ENCODE measurements at places on chromosomes 1 and 21.

DNA sequence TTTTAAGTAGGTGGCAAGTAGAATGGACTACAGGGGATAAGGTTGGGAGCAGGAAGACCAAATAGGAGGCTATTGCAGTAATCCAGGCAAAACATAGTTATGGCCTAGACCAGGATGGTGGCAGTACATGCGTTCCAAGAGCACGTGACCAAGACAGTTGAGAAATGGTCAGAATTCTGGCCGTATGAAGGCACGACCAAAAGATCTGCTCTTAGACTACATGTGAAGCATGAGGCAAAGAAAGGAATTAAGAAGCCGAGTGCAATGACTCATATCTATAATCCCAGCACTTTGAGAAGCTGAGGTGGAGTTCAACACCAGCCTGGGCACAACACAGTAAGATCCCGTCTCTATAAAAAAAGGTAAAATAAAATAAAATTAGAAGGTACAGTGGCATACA is 71.3 kb downstream of the LUZP1 start:
- DNase-seq = no peak

DNA sequence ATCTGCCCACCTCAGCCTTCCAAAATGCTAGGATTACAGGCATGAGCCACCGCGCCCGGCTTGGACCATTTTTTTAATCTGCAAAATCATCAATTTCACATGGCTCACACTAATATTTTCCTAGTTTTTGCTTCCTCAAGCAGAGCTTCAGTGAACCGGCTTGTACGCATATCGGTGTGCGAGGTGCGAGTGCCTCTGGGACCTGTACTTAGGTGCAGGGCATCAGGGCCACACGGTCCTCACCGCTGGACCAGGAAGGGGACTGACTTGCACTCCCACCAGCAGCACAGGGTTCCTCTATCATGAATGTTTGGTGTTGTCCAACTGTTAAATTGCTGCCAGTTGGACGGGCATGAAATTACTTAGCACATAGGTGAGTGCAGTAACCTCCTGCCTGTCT is 15.4 kb upstream of the SHE start:
- no peak for DNase-seq

DNA sequence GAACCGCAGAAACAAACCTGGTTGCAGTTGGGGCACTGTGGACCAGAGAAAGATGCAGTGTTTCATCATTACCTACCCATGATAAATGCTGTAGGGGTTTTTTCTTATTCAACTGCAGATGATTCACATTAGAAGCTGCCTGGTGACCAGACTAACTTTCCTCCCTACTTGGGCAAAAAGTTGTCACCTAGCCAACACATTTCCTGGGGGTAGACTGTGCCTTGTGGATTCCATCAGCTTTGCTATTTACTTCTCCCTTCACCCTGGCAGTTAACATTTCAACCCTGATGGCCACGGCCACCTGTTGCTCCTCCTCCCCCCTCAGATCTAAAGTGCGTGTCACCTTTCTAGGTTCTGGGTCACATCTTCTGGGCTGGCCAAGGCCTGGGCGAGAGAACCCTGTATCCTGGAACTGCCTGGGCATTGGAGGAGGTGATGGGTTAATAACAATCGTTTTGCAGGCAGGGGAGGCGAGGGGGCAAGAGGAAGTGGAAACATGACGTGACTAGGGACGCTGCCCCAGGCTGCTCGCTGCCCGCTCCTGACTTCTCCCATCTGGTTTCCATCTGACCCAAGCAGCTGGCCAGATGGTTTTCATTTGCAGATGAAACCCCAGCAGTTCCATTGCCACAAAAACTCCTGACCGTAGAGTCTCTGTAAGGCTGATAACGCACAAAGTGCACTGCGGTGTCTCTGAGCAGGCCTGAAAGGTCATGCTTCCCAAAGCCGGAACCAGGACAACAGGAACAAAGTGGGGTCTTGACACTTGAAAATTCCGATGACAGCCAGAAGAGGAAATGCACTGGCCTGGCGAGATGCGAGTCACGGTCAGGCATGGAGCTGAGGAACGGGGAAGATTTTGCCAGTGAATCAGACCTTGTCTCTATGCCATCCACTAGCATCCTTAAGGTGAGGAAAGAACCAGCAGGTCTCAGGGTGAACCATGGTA is 36.6 kb downstream of the CAPZB start:
- DNase-seq = peak; percentile 12

GRCh38 chr1:17881761-17882160 is 126.6 kb downstream of the ACTL8 start:
- no peak for DNase-seq

DNA sequence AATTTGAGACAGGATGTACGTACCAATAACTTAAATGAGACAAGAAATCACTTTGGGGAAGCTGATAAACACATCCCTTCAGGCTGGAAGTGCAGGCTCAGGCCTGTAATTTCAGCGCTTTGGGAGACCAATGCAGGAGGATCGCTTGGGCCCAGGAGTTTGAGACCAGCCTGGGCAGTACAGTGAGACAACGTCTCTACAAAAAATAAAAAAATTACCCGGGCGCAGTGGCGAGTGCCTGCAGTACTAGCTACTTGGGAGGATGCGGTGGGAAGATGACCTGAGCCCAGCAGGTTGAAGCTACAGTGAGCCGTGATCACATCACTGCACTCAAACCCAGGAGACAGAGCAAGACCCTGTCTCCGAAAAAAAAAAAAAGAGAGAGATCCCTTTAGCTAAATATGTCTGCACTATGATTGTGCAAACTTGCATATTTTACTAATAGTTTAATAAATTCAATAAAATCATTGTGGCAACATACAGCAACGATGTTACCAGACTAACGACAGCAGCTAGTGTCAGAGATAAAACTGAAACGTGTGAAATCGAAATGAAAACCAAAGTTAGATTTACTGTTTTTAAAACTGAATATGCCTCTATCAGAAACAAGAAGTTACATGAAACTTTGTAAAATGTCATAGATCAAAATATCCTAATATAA is 54.7 kb downstream of the CD2 start:
- no peak for DNase-seq

DNA sequence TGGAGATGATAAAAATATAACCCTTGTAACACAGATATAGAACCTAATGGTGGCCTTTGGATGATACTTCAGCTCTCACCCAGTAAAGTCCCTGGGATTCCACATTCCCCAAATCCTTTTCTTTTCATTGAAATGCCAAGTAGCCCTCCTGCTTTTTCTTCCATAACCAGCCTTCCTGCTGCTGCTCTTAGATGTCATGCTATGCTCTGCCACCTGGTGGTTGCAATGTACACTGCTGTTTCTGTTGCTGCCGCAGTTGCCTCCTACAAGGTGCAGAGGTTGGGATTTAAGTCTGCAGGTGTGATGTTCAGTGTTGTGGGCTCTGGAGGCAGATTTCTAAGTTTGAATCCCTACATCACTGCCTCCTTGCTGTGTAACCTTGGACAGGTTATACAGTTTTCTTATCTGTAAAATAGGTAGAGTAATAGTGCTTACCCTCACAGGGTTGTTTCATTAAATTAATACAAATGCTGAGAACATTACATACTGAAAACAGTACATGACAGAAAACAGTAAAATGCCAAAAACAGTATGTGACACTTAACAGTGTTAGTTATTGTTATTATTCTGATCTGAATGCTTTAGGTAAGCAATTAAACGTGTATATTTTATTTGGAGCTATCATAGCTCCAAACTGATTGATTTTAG is 64.3 kb downstream of the CAMSAP2 start:
- DNase-seq = peak; percentile 47

DNA sequence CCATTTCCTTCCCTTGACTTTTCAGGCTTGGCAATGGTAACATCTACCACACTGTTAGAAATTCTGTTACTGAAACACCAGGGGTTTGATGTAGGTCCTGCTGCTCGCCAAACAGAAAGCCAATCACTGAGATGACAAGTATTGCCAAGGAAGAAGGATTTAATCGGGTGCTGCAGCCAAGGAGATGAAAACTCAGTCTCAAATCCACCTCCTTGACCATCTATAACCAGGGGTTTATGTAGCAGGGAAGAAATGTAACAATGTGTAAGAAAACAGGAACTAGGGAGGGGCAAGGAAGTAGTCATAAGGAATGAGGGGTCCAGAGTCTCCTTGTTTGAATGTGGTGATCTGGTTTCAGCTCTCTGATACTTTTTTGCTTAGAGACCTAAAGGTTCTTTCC is 25.4 kb downstream of the PLA2G2A start:
- DNase-seq = no peak

GRCh38 chr1:150127868-150128267 is 21.8 kb upstream of the PLEKHO1 start:
- DNase-seq = no peak

DNA sequence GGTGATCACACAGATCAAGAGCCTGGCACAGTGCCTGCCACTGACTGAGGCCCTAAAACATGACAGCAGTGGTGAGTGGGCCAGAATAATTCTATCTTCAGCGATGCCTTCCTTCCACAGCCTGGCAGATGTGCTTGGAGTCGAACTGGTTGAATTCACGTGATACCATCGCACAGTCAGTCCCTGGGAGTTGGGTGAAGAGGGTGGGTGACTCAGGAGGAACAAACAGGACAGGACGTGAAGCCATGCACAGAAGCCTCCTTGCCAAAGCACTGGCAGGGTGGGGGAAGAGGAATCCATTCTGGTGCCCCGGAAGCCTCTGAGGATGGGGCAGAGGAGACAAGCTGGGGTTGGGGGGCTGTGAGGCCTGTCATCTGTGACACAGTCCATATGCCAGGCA is 80.3 kb upstream of the WNT4 start:
- no peak for DNase-seq

DNA sequence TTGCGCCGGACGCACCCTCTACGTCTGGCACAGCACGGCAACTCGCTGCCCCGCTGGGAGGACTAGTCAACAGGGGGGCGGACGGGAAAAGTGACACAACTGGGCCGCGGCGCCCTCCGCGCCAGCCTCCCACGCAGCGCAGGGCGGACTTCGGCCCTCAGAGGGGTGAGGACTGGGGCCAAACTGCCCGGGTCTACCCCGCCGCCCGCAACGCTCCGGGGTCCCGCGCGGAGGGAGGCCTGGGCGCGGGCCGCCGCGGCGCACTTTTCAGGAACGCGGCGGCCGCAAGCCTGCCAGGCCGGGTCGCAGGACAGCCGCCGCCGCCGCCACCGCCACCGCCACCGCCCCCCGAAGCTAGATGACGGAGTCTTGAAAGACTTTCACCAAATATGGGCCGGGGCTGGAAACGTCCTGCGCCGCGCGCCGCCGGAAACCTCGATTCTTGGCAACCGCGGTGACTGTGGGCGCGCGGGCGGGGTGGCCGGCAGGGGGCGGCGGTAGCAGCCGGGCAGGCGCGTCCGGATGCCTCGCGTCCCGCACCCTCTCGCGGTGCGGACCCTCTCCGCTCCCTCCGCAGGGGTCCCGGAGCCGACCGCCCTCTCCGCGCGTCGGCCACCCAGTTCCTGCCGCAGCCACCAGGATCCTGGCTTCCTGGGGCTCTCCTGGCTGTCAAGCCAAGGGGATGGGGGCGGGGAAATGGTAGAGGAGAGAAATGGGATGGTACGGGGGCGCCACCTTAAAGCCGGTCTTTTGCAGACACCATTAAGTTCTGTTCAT is 3.7 kb upstream of the CCN1 start:
- peak; percentile 34 for DNase-seq

DNA sequence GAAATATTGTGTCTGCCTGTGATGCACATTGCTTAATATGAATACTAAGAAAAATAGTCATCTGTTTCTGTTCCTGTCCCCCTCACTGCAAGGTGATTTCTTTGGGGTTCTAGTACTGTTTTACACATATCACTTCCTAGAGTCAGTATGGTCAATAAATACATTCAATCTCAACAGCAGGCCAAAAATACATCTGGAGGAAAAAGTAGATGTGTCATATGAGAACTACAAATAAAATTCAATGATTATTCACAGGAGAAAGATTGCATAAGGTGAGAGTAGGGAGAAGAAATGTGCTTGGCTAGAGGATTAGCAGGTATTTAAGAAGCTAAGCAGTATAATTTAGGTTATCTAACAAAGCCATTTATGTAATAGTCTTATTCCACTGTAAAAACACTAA is 45.3 kb upstream of the SAMSN1 start:
- no peak for DNase-seq

DNA sequence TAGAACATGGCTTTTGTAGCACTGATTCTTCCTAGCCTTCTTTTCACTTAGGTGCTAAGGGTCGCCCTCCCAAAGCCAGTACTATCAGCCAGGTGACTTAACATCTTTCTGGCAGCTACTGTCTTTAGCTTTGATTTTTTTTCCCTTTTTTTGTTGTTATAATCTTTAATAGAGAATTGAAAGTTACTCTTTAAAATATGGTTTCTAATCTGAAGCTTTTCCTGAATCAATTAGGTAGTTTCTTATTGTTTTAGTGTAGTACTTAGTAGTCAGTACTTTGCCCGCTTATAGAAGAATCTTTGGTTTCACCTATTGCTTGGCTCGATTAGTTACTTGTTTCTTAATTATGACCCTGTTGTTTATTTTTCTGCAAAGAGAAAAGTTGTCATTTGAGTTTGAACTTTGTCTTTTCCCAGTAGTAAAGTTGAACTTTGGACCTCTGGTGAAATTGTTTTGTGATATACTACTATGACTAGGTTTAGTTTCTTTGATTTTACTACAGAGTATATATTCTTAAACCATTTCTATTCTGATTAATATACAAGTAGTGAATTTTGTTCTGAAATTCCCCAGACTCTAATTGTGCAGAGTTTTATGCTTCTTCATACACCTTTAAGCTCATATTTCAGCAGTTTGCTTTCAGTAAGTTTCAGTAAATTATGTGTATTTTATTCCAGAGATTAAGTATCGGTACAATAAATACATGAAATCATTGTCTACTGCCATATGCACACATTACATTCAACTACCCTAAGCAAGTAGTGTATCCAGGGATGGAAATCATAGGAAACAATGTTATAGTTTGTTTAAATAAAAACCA is 3.9 kb downstream of the MAGI3 start:
- DNase-seq = no peak

- peak; percentile 99 for DNase-seq
These were observed at the start of gene SRRM1 for GRCh38 chr1:24642481-24643362. TSS of gene SRRM1 (plus strand) at chr1:24643302. CDS start at chr1:24643327, 25 bp downstream.

DNA sequence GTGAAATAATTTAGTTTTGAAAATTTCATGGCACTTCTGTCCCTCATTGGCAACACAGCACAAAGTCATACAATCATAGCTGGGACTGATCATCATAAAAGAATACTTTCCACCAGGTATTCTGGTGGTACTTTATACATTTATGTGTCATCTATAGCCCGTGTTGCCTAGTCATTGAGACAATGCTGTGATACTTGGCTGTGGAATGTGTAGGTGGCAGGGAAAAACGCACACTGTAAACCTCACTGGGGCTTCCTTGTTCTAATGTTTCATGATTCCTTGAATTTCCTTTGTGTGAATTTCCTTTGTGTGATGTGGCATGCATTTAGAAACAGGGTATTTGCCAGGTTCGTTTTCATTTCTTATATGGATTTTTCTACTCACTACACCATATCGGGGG is 118.3 kb downstream of the FMN2 start:
- DNase-seq = no peak

GRCh38 chr21:45002381-45003204 is 62.8 kb downstream of the SLX9 start:
- no peak for DNase-seq

DNA sequence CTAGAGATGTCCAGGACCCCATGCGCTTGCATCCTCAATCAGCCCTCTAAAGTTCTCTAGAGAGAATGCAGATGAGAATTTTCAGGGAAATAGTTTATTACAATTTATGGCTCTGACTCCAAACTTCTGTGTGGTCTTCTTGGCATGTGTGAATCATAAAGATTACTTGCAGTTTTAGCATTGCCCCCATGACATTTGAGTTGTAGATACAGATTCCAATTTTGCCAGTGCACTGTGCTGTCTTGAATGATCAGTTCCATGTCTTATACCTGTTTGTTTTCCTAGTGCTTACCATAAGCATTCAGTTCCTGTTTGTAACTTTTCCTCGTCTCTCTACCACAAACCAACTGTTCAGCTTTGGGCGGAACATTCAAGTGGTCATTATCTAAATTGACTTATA is 4.8 kb downstream of the KRTAP21-3 start:
- DNase-seq = no peak
